ENCODE measurements at places on chromosomes 12 and 14.
A peak's percentile ranks its signal among the peaks of the same experiment; 100 is the strongest.

GRCh38 chr14:68824517-68825347 is 31.9 kb upstream of the ZFP36L1 start:
- peaks cover 26% of the 10 kb centered on the region for H3K4me1 ChIP-seq
- H3K4me3 ChIP-seq = no peak overlapping the region
- no peak overlapping the region for H3K27ac ChIP-seq
- peak; percentile 68 for DNase-seq
- no peaks in the 10 kb centered on the region for H3K27me3 ChIP-seq
- H3K36me3 ChIP-seq = no peaks in the 10 kb centered on the region

GRCh38 chr12:19299765-19300164 is 139.5 kb upstream of the AEBP2 start:
- H3K36me3 ChIP-seq = no peaks in the 10 kb centered on the region
- no peaks in the 10 kb centered on the region for H3K27me3 ChIP-seq
- H3K4me1 ChIP-seq = no peaks in the 10 kb centered on the region
- no peak overlapping the region for H3K4me3 ChIP-seq
- no peak for DNase-seq

DNA sequence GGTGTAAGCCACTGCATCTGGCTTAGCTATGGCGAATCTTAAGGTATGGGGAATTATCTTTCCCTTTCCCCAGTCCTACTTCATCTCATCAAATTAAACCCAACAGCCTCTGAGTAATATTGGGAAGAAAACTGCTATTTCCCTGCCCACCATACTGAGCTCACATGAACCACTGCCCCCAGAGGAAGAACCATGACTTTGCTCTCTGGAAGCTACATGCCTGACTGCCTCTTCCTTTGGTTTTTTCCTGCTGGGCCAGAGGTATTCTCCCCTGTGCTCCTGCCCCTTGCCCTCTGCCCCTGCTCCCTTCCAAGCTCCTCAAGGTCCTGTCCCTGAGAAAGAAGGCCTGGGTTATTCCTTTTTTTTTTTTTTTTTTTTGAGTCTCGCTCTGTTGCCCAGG is 15.2 kb downstream of the RILPL2 start:
- H3K36me3 ChIP-seq = peaks cover 34% of the 10 kb centered on the region
- no peak overlapping the region for H3K27ac ChIP-seq
- no peak for DNase-seq
- no peaks in the 10 kb centered on the region for H3K27me3 ChIP-seq
- no peak overlapping the region for H3K4me3 ChIP-seq
- no peaks in the 10 kb centered on the region for H3K4me1 ChIP-seq

DNA sequence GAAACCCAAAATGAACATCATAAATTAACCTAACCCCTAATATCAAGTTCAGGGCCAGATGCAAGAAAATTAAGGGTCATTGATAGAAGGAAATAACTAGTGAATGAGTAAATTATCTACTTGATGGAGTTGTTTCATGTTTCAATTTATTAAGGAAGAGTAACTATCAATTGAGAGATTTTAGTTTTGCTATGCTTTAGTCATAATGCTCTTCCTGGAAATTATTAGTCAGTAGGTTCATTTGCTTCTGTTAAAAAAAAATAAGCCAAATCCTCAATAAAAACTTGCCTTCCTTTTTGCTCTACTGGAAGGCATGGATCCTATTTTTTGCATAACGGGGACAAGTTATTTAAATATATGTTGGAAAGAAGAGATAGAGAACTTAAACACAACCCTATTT is 59.0 kb upstream of the HIF1A start:
- H3K4me3 ChIP-seq = no peak overlapping the region
- peaks cover 2% of the 10 kb centered on the region for H3K36me3 ChIP-seq
- peaks cover 22% of the 10 kb centered on the region for H3K4me1 ChIP-seq
- no peaks in the 10 kb centered on the region for H3K27me3 ChIP-seq

DNA sequence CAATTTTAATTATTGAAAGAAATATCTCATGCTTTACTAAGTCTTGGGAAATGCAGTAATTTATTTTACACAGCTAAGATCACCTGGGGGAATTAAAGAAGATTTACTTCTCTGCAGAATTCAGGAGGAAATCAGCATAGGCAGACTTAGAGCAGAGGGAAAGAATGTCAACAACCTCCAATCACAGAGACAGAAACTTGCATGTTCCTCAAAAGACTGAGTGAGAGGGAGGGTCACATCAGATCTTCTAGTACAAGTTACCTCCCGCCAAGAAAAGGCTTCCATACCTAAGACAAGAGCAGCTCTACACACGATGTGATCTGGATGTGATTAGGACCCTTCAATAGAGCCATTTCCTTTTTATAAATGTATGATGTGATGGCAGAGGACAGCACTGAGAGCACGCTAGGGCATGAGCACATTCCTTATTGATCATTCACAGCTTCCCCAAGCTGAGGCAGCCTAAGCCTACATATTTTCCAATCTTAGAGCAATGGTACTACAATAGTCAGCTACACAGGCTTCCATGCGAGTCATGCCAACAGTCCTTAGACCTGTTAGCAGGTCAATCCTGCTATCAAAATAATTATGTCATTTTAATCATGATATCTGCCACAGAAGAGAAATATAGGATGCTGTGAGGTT is 403.3 kb downstream of the ETNK1 start:
- H3K27me3 ChIP-seq = no peaks in the 10 kb centered on the region

Data from activated CD4-positive, alpha-beta T cell treated with anti-CD3 and anti-CD28 coated beads for 36 hours (primary cell).